ENCODE measurements at places on chromosomes 4 and X. TPM values are rescaled to one million over a fixed set of nuclear protein-coding genes. Genes with fewer than 3 reads are reported as not detected.

The PPM1K gene
- total RNA-seq, result 75.1 TPM

The SORCS2 gene
- 9.9 TPM for total RNA-seq

DNA sequence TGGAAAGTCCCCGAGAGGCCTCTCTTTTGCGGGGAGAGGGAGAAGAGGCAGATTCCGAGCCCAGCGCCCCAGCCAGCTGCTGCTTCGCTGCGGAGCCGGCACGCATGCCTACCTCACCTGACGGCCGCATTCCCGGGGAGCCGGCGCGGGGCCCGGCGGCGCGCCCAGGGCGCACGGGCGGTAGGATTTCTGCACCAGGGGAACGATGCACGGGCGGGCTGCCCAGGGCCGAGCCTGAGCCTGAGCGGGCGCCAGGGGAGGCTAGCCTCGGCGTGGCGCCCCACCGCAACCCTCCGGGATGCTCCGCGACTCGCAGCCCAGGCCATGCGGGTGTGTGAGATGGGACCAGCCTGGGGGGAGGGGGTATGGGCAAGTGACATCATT lies 81.3 kb upstream of the SCML1 start:
- H3K36me3 ChIP-seq, result no peaks in the 10 kb centered on the region
- no peak overlapping the region for H3K27ac ChIP-seq

The KCNIP4 gene
- not detected for total RNA-seq

DNA sequence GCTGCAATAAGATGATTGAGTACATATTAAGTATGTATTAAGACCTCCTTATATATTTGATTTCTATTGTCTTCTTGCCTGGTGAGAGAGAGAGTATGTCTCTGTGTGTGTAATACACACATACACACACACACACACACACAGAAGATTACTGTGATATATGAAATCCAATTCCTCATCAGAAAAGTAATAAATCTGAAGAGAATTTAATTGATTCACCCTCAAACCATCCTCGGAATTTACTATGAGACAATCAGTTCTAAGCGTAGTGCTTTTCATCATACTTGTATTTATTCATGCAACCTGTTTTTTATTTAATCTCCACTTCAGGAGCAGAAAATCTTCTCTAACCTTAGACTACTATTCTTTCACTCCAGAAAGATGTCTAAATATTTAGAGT lies 62.3 kb upstream of the TLL1 start:
- no peak overlapping the region for H3K27ac ChIP-seq
- no peaks in the 10 kb centered on the region for H3K36me3 ChIP-seq
- no peaks in the 10 kb centered on the region for H3K27me3 ChIP-seq

The MAGEC2 gene
- total RNA-seq, result not detected

DNA sequence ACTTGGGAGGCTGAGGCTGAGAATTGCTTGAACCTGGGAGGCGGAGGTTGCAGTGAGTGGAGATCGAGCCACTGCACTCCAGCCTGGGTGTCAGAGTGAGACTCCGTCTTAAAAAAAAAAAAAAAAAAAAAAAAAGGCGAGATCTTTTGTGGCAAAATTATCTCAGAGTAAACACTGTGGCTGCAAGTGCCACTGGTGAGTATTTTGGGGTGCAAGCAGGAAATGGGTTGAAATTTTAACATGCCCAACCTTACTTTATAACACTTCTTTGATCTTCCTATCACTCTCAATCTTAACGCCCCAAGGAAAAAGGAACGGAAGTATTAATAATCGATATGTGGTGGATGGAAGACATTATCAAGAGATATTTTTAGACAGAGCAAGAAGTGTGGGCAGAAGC lies 32.1 kb downstream of the SLC34A2 start:
- no peaks in the 10 kb centered on the region for H3K27me3 ChIP-seq
- no peak overlapping the region for H3K4me3 ChIP-seq
- H3K36me3 ChIP-seq, result no peaks in the 10 kb centered on the region
- DNase-seq, result no peak
- H3K27ac ChIP-seq, result no peak overlapping the region
- no peaks in the 10 kb centered on the region for H3K4me1 ChIP-seq

DNA sequence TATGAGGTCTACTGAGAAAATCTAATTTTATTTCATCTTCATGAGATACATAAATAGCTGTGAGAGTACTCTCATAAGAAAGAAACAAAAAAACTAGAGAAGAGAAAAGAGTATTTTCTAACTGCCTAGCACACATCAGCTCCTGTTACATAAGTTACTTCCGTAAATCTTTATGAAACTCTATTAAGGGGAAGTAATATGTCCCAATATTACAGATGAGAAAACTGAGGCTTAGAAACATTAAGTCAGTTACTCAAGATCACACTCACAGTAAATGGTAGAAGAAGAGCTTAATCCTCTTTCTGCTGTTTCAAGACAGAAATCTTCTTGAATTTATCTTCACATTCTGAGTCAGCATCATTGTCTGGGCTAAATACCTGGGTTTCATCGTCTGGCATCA lies 164.1 kb downstream of the DTHD1 start:
- H3K4me3 ChIP-seq, result no peak overlapping the region
- no peak for DNase-seq
- no peak overlapping the region for H3K27ac ChIP-seq
- H3K36me3 ChIP-seq, result no peaks in the 10 kb centered on the region

DNA sequence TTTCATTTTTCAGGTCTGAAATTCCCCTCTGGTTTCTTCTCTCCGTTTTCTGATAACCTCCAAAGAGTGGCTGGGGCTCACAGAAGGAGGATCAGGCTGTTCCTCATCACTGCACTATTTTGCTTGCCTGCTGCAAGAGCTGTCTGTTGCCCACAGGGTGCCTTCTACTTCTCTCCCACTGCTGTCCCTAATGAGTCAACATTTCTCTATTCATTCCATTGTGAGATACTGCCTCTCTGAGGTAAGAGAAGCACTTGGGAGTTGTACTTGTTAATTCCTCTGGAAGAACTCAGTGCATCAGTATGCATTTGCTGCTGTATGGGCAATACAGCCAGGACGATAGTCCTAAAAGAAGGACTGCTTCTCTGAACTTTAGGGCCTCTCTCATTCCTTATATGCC lies 34.8 kb downstream of the CT47B1 start:
- no peak overlapping the region for H3K4me3 ChIP-seq
- no peaks in the 10 kb centered on the region for H3K27me3 ChIP-seq
- DNase-seq, result no peak
- H3K27ac ChIP-seq, result no peak overlapping the region

GRCh38 chrX:98299785-98300184 lies 1416.1 kb downstream of the RPA4 start:
- no peaks in the 10 kb centered on the region for H3K27me3 ChIP-seq
- no peaks in the 10 kb centered on the region for H3K36me3 ChIP-seq
- H3K4me3 ChIP-seq, result no peak overlapping the region
- no peak overlapping the region for H3K27ac ChIP-seq
- no peaks in the 10 kb centered on the region for H3K4me1 ChIP-seq

All from Peyer's patch (tissue), 4 donors.